Adrenal gland (tissue), 19 donors: ENCODE measurements at places on chromosomes 7 and 10.
A peak's percentile ranks its signal among the peaks of the same experiment; 100 is the strongest.

GRCh38 chr10:82861889-82862288, 986.9 kb downstream of the NRG3 start:
- no peak for DNase-seq

DNA sequence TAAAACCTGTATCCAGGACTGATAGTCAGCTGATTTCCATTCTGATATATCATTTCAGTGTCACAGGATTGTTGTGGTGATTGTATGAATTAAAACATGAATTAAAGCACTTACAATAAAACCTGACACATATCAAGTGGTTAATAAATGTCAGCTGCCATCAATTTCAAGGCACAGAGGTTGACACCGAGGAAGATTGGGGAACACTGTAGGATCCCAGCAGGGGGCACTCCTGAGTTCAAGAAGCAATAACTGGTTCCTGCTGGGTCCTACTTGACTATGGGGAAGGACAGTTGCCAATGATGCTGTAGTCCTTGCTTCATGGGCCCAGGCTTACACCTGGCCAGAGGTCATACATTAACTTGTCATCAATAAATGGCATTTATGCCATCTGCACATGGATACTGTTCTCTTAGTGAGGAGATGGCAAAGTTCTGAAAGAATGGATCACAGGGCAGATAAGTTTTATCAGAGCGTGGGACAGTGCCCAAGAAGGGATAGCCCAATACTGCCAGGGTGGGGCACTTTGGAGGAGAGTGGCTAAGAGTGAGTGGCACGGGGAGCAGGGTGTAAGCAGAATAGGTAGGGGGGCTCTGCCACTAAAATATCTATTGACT, 24.1 kb downstream of the FZD1 start:
- DNase-seq, result peak; percentile 55

GRCh38 chr7:131032786-131033185, 294.9 kb upstream of the MKLN1 start:
- no peak for DNase-seq

- no peak for DNase-seq
These were observed 38.2 kb downstream of the MINDY3 start for GRCh38 chr10:15822131-15822530.

GRCh38 chr10:97573021-97573420, 442 bp downstream of the ANKRD2 start:
- DNase-seq, result no peak

DNA sequence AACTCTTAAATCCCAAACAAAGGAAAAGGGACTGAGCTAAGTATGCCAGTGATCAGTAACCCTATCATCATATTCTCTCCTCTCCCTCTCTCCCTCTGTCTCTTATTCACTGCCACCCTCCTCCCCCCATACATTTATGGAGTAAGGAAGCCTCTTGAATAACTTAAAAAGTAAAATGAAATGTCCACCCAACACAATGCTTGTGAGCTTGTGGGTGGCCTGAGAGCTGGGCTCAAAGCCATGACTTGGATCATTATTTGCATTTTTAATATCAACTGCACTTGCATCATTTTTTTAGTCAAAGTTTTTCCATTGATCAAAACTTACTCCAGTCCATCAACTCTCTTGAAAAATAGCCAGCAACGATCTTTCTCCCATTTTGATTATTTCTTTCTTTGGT, 46.8 kb downstream of the FAM107B start:
- DNase-seq, result no peak

DNA sequence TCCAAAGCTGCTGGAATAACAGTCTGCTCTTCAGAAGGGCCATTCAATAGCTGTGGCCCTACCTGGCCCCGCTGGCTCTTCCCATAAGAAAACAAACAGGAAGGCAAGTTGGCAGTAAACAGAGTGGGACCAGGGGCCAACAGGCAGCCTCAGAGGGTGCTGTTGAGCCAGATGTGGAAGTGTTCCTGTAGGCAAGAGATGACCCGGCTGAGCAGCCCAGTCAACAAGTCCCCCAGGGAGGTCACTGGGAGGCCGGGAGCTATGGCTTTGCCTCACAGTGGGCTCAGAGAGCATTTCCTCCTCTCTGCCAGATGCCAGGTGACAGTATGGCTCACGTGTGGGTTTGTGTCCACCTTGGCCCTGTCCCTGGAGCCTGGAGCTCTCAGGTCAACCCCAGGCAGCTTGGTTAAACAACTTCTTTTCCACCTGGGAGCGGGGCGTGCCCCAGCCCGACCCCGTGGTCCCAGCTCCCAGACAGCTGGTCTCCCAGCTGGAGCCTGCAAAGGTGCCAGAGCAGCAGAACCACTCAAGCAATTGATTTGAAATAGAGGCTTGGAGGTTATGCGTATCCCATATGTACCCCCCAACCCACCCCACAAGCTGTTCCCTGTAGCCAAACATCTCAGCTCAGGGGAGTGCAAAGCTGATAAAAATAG, 33.8 kb upstream of the LOXL4 start:
- no peak for DNase-seq

GRCh38 chr7:4613846-4614548, 68.1 kb upstream of the FOXK1 start:
- no peak for DNase-seq

DNA sequence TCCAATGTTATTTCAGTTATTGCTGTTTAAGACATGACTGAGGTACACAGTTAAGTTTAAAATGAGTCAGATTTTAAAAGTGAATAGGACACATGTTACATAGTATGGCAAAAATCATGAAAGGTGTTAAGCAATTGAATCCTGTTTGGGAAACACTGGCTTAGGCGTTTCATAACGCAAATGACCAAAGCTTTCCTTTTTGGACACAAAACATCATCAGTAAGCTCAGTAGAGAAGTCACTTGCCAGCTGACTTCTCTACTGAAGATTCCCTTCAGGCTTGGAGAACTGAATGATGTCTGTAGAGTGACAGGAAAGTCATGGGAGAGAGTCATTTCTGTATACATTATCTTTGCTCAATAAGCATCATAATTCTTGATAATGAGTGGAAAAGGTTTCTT, 64.4 kb upstream of the RSBN1L start:
- no peak for DNase-seq
